CD4-positive, alpha-beta T cell treated with Interleukin-17A for 1 hour (primary cell): ENCODE measurements at places on chromosomes 6 and 20.

- no peak for DNase-seq
Observed at GRCh38 chr6:134161041-134161440, 108.6 kb upstream of the SLC2A12 start.

- DNase-seq: no peak
Observed at GRCh38 chr20:43586641-43587040, 4.1 kb upstream of the IFT52 start.

DNA sequence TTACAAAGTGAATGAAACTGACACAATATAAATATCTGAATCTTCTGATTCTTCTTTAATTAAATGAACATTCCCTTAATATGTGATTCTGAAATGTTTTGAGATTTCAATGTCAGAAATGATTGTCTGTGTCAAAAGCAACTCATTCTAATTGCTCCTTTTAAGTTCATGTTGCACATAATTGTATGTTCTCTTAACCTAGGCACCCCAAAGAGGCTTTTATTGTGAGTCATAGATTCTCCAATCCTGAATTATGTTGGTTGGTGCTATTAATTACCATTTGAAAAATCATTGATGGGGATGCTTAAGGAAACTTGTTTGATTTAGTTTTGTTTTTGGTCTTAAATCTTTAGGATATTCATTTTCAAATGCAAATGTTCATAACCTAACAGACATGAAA lies 829.7 kb upstream of the CITED2 start:
- DNase-seq: no peak

DNA sequence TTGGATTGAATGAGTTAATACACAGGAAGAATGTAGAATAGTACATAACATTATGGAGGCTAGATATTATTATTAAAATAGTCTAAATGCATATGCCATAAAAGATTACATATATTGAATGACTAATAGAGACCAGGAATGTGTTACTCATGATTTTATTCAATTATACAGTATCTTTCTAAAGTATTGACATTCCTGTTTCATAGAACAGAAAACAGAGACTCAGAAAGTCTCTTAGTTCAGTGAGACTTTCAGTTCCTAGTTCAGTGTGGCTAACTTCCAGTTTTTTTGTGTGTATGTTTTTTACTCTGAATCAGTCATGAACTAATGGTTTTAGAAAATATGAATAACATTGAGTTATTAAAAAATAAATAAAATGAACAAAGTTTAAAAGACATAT lies 34.6 kb upstream of the TMEM244 start:
- no peak for DNase-seq

DNA sequence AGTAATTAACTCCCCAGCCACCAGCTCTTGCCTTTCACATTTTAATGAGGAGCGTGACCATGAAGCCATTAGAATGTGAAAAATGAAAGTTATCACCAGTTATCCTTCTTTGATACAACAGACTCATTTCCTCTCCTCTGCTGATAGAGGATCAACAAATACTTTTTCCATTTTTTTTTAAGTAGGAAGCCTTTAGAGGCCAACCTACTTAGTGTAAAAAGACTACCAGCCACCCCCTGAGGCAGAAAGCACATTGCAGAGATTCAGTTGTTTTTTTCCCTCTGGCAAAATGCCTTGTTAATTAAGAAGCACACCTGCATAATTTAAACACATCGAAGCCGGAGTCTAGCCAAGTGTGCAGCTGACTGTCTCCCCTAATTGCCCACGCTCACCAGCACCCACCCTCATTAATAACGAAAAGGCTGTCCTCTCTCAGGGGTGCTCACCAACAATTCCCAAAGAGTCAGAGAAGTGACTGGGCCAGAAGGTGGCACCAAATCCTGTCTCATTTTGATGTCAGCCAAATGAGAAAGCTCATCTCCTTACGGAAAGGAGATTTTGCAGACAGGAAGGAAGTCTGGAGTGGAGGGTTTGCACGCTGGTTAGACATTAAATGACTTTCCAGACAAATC lies 60.9 kb upstream of the MC3R start:
- DNase-seq: no peak

- DNase-seq: no peak
Observed at GRCh38 chr6:106244931-106245330, 80.6 kb downstream of the ATG5 start.

- DNase-seq: no peak
Observed at GRCh38 chr20:50523552-50524167, 13.5 kb downstream of the PTPN1 start.

DNA sequence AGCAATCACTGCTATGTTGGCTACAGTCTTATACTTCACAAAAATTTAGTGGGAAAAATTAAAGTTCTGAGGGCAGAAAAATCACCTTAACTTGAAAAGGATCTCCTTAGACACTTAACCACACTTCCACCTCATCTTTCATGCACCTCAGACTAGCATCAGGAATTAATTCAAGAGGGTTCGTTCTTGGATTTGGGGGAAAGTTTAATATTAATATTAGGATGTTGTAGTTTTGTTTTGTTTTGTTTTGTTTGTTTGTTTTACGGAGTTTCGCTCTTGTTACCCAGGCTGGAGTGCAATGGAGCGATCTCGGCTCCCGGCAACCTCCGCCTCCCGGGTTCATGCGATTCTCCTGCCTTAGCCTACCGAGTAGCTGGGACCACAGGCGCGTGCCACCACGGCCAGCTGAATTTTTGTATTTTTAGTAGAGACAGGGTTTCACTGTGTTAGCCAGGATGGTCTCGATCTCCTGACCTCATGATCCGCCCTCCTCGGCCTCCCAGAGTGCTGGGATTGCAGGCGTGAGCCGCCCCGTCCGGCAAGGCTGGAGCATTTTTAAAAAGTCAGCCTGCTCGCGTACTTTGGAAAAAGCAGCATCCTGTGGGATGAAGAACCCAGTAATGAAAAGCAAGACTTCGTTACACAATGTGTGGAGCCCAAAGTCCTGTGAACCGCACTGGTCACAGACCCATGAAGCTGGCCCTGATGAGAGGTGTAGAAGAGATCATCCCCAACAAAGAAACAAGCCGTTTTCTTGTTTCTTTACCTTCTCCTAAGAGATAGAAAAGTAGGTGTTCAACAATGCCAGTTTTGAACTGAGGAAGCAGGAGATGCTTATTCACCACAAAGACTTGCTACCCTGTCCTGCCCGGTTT lies 194.9 kb downstream of the GPX5 start:
- no peak for DNase-seq

- no peak for DNase-seq
Observed at GRCh38 chr6:4790158-4790899, 14.1 kb downstream of the CDYL start.

DNA sequence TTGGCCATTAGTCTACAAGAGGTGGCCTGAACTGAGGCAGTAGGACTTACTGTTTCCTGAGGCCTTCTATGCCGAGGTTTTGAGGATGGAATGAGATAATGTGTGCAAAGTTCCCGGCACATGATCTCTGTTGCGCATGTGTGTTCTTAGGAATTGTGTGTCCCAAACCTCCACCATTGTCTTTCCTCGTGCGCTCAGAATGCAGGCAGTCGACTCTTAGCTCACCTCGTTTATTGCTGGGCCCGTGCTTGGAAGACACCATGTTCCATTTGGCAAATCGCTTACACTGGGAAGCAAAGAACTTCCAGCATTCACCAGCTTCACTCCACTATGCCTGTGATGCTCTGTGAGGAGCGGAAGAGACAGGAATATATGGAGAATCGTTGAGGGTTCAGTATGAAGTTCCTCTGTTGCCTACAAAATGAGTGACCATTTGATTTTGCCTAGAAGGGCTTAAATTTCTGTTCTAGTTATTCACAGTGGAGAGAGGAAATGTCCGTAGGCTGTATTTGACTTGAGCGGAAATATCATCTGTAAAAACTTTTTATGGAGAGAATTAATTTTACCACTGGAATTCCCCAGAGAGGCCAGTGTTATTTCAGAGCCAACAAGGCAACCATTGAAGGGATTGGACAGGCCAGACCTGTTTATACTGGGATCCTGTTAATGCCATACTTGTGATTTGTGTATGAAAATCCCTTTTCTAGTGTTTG lies 75.7 kb upstream of the CLDN20 start:
- DNase-seq: no peak
